ENCODE measurements at places on chromosomes 6 and 20. TPM values are rescaled to one million over a fixed set of nuclear protein-coding genes. Genes with fewer than 3 reads are reported as not detected.

The COL19A1 gene
- not detected for total RNA-seq

The TAGAP gene
- 67.0 TPM for total RNA-seq

The TP53INP2 gene
- total RNA-seq: 2.0 TPM

The ARMH2 gene
- 0.97 TPM for total RNA-seq

The HLA-DPA1 gene
- total RNA-seq: 39.1 TPM
